Activated T-cell treated with anti-CD3 and anti-CD28 coated beads, Interleukin-2, amount 50 U/mL, for 72 hours (primary cell): ENCODE measurements at places on chromosomes 3 and 15.

DNA sequence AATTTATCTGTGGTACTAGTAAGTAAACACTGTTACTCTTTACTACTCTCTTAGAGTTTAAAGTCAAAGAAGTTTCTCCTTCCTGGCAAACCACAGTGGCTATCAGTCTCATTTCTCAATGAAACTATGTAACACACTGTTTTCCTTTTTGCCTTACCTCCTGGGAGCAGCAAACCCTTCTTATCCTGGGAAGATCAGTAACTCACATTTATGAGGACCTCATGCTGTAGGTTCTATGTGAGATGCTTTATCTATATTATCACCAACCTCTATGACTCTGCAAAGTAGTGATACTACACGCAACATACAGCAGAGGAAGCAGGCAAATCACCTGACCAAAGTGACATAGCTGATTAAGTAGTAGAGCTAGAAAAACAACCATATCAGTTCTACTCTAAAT, 35.3 kb downstream of the PBRM1 start:
- DNase-seq: no peak

- DNase-seq: no peak
Observed at GRCh38 chr3:117752984-117753717, 1043.6 kb downstream of the TUSC7 start.

DNA sequence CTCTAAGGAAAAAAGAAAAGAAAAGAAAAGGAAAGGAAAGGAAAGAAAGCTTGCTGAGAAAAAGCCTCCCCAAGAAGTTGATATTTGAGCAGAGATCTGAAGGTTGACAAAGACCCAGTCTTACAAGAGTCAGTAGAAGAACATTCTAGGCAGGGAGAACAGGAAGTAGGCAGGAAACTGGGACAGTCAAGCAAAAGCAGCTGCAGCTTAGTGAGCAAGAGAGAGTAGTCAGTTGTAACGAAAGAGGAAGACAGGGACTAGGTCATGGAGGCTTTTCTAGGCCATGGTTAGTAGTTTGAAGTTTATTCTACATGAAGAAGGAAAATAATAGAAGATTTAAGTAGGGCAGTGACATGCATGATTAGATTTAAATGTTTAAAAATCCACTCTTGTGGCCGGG, 31.8 kb upstream of the KLHL6 start:
- no peak for DNase-seq

- no peak for DNase-seq
Observed at GRCh38 chr3:108029466-108029865, 61.4 kb downstream of the CD47 start.

- DNase-seq: no peak
Observed at GRCh38 chr3:117017135-117017894, 307.7 kb downstream of the TUSC7 start.

DNA sequence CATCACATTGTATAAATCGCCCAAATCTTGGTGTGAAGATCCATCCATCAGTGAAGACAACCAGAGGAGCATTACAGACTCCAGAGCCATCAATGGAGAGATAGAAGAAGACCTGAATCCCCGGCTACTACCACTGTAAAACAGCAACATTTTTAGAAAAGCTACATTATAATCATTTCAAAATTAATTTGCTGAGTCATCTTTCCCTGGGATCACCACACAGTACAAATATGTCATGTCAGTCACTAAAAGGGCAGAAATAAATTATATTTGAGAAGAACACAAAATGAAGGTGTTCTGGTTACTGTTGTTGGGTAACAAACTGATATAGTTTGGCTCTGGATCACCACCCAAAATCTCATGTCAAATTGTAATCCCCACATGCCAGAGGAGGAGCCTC, 218.5 kb upstream of the STT3B start:
- DNase-seq: no peak

DNA sequence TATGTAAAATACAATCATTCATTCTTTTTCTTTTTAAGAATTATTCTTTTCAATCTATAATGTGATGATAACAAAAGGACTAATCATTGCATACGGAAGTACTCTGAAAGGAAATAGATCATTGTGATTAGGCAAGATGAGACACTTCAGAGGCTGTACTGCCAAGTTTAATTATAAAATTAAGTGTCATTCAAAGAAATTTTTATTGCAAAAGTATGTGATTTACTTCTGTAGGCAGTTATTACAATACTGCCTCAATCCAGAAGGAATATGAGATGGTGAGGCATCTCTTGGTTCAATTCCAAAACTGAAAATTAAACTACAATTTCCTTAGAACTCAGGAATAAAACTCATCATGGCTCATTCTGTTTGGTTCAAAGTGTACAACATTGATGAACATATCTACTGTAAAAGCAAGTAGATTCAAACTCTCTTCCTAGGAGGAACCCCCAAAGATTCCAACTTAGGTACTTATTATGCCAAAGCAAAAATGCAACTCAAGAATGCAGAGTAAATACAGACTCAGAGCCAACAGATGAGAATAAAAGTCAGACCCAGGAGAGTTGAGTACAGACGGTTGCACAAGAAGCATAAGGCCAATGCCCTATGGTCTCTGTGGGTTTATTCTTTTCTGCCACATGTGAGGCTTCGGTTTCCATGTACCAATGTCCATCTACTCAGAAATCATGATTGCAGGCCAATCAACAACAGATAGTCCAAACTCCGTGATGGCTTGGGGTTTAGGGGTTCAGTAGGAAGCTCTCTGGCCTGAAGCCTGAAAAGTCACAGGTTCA, 118.5 kb upstream of the WNT5A start:
- DNase-seq: no peak

DNA sequence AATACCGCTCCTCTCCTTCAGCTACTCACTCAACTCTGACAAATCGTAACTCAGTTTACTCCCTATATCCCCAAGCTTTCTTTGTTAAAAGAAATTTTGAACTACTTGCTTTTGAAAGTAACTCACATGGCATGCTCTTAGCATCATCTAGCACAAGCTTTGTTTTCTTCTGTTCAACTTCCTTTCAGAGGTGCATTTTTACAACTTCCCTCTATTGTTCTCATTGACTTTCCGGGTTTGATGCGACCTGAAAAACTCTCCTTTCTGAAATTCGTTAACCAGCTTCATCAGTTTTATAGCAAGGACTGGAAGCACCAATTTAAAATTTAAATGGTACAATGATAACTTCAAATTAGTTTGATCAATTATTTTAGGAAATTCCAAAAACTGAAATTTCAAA, 629.5 kb upstream of the TGFBR2 start:
- DNase-seq: no peak
